SK-MEL-5 (cell line): ENCODE measurements at places on chromosomes 1 and 21.

DNA sequence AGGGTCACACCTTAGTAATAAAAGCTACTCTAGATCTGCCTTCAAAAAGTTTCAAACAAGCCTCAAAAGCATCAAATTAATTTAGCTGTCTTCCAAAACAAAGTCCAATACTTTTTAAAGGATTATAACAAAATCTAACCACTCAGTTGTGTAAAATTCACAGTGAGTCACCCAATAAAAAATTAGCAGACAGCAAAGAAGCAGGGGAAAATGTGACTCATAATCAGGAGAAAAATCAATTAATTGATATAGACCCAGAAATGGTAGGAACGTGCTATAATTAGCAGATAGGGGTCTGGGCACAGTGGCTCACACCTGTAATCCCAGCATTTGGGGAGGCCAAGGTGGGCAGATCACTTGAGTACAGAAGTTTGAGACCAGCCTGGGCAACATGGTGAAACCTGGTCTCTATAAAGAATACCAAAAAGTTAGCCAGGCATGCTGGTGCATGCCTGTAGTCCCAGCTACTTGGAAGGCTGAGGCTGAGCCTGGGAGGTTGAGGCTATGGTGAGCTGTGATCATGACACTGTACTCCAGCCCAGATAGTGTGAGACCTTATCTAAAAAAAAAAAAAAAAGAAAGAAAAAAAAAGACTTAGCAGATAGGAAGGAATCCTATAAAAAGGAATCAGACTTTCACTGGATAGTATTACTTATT lies 8.1 kb upstream of the MYOG start:
- DNase-seq: no peak

DNA sequence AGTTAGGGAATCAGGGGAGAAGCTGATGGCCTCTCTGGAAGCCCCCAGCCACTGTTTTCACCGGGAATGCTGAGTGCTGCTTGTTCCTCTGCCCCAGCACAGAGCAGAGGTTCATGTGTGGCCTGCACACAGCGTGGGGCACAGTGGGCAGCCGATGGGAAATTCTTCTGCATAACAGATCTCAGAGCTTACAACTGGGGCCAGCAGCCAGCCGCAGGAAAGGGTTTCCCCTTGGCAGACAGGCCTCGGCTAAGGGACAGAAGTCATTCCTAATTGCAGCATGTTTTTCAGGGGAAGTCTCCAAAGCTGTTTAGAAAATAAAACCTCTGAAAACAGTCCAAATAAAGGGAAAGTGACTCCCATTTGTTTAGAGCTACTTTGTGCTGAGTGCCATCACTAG lies 22.6 kb downstream of the HMGB4 start:
- no peak for DNase-seq

- no peak for DNase-seq
Measured at GRCh38 chr1:21851430-21852250, 39.6 kb downstream of the LDLRAD2 start.

GRCh38 chr1:185775501-185775900 lies 41.3 kb downstream of the HMCN1 start:
- peak; percentile 99 for DNase-seq

DNA sequence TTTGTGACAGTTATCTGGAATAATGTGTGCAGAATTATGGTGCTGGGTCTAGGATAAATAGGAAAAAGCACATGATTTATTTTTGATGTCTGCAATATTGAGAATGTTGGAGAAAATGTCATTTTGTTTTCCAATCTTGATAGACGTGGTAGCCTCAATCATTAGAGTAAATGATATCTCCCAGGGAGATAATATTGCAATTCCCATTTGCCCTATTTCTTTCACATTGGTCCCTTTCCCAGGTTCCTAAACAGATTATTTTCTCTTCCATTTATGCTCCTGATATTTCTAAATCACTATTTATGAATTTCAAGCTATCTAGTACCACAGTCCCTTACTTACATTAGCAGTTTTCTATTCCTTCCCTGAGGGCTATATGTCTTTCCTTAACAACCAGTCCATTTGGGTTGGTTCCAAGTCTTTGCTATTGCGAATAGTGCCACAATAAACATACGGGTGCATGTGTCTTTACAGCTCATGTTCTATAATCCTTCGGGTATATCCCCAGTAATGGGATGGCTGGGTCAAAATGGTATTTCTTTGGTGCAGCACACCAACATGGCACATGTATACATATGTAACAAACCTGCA lies 447.3 kb downstream of the PLA2G4A start:
- no peak for DNase-seq

DNA sequence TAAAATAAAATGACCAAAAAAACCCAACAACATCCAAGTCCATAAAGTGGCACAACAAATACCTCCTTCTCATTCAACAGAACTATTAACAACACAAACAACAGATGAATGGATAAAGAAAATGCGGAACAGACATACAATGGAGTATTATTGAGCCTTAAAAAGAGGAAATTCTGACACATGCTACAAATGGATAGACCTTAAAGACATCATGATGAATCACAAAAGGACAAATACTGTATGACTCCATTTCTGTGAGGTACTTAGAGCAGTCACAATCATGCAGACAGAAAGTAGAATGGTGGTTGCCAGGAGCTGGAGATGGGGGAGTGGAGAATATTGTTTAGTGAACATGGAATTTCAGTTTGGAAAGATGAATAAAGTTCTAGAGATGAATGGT lies 42.6 kb downstream of the EYA3 start:
- DNase-seq: peak; percentile 32

DNA sequence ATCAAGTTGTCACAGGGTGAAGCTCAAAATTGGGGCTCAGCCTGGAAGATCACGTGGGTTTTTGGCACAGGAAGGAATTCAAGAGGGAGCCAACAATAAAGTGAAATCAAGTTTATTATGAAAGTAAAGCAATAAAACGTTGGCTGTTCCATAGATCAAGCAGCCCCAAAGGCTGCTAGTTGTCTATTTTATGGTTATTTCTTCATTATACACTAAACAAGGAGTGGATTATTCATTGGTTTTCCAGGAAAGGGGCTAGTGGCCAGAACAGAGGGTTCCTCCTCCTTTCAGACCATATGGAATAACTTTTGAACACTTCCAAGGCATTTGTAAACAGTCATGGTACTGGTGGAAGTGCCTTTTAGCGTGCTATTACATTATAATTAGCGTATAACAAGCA lies 723.5 kb upstream of the ADAMTS5 start:
- DNase-seq: no peak

DNA sequence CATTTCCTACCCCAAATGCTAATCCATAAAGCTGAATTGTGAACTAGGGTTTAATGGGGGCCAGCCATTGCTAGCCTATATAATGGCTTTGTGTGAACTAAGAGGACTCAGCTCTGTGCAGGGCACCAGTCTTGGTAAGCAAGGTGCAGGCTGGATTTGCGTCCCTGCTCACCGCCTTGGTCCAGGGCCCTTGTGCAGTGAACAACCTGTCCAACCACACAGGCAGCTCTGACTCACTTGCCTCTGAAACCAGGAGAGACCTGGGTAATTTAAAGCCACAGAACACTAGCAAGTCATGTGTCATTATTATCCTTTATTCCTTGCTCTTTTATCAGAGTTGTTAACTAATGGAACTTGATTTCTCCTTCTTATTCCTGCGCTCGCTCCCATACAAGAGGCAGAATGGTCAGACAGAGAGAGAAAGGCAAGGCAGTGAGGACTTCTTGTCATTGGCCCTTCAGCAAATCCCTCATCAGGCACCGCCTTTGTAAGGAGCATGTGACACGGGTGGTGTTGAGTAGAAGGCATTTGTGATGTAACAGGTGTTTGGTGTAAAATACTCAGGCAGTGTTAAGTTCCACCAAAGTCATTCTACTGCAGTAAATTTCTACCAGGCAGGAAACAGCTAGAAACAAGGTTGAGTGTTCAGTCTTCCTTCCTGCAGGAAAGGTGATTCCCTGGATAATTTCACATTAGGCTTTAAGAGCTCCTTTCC lies 67.3 kb upstream of the OLIG2 start:
- DNase-seq: peak; percentile 2
